ENCODE measurements at places on chromosomes 1 and 21.

DNA sequence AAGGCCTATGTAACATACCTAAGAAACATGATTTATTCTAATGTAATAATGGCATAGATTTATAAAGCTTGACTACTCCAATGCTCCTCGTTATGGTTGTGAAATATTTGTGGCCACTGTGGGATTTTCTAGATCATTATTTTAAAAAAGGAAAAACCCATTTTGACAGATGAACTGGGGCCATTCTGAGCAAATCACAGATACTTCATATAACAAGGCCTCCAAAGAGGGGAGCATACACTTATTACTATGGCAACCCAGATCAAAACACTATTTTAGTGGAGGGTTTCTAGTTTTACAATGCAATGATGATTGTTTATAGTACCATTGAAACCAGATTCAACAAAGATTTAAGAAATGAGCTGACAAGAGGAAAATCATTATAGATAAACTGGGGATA, 346.6 kb downstream of the ZNF326 start:
- DNase-seq = no peak

GRCh38 chr1:76330991-76331603, 256.6 kb downstream of the ST6GALNAC3 start:
- peak; percentile 42 for DNase-seq

DNA sequence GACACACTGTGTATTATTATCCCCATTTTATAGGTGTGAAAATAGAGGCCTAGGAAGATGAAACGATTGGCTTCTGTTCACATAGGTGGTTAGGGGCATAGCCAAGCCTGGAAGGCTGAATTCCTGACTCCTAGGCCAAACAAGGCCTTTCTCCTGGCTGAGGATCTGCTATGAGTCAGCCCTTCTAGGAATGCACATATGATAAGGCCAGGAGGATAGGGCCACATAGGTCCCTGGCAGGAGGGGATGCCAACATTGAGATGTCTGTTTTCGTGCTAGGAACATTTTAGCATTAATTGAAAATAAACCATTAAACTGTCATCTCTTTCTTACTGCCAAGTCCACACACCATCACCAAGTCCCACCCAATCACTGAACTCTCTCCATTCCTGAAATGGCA, 9.2 kb downstream of the CSMD2 start:
- no peak for DNase-seq

GRCh38 chr1:161324020-161324419, 9.8 kb downstream of the SDHC start:
- DNase-seq = no peak

- DNase-seq = peak; percentile 26
These were observed 112.5 kb upstream of the NBPF11 start for GRCh38 chr1:148264374-148265276.

- DNase-seq = no peak
These were observed 113.0 kb downstream of the OSBPL9 start for GRCh38 chr1:51729824-51730301.

- DNase-seq = no peak
These were observed 932 bp upstream of the FCRLA start for GRCh38 chr1:161706113-161706481.

GRCh38 chr1:192669174-192669573, 33.2 kb downstream of the RGS13 start:
- DNase-seq = no peak

- DNase-seq = no peak
These were observed 184.5 kb downstream of the RUNX1 start for GRCh38 chr21:34864370-34865149.

GRCh38 chr1:24263211-24263610, 55.9 kb upstream of the GRHL3 start:
- no peak for DNase-seq

DNA sequence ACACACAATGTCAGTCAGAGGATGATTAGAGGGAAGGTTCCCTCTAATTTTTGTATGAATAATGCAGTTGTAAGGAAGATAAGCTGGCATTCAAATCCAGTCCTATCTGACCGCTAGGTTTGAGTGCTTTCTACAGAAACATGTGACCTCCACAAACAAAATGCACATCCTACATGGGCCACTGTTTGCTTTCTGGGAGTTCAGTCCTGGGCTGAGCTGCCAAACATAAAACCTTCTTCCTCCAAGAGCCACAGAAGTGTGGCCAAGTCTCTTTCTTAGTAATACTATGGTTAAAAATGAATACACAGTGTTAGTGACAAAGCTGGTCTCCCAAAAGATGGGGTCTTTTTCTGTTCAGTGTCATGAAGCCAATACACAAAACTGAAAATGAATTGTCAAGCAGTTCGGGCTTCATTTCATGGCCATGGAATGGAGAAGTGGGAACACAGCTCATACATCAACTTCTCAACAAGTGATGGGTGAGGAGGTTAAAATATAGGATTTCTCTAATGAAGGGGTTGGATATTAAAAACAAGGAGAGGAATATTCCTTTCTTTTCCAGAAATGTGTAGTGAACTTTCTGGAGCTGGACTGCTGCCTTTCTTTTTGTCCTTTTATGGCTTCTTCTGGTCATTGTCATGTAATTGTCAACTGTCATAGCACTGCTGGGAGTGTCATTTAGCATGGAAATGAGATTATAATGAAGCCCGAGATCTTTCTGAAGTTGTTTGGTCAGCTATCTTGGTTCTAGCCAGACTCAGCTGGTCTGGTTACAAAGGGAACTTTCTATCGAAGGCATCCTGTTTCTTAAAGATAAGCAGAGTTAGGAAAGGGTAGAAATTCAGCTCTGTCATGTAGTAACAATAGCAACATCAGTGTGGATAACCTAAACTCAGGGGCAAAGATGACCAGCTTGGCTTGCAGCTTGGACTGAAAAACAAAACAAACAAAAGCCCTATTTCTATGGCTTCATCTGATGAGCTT, 135.1 kb downstream of the CHD1L start:
- no peak for DNase-seq

GRCh38 chr1:51750218-51750617, 128.3 kb downstream of the NRDC start:
- DNase-seq = no peak

GRCh38 chr1:59410457-59410856, 113.6 kb downstream of the FGGY start:
- DNase-seq = no peak

- DNase-seq = no peak
These were observed 22.9 kb upstream of the COL18A1 start for GRCh38 chr21:45381865-45382696.

DNA sequence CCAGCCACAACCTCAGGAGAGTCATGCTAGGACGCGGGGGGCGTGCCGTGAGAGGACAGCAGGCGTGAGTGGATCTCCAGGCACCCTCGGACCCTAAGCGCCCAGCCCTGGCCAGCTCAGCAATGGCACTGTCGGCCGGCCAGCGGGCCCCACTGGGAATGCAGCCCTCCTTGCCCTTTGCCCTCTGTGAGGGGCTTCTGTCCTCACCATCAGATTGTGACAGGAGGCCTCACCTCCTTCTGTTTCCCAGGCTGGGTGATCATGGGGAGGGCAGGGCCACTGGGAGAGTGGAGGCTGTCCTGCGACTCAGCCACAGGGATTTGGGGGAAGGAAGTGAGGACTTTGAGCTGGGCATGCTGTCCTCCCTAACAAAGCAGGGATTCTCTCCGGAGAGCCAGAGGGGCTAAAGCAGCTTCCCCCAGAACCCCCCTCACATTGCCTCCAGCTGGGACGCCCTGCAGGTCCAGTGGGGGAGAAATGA, 6.6 kb upstream of the LRRC3 start:
- no peak for DNase-seq

- no peak for DNase-seq
These were observed 6.9 kb upstream of the ATXN7L2 start for GRCh38 chr1:109476825-109477224.

- no peak for DNase-seq
These were observed 48.6 kb downstream of the CHD5 start for GRCh38 chr1:6131561-6131960.

DNA sequence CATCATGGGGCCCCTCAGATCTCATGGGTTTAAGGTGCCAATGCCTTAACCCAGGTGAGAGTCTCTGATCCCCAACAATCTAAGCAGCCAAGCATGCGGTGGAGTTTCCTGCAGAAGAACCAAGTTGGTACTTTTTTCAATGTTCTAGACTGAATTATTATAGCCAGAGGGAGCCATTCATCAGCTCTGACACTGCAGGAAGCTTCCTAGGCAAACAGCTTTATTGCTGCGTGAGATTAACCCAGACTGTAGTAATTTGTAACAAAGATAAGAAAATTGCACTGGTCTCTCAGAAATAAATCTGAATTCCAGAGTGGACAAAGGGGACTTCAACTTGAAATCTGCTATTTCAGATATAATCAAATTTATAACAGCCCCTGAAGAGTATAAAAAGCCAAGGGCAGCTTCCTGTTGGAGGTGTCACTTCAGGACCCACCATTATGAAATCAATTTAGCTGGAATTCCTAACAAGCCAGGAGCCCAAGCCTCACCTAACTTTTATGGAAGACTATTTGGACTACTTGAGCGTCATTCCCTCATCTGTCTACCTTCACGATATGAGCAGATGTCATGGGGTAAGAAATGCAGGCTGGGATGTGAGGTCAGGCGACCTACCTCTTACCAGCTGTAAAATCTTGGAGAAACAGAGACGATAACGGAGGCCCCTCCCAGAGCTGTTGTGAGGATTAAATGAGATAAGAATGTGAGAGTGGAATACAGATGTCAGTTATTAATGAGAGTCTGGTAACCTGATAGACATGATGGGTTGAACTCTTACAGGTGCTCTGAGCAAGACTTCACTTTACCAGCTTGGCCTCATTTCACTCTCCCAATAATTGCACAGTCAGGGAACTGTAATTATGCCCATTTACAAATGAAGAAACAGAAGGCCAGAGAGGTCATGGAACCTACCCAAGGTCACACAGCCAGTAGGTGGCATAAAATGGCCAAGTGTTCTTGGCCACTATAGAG, 135.1 kb downstream of the RRAGC start:
- no peak for DNase-seq

DNA sequence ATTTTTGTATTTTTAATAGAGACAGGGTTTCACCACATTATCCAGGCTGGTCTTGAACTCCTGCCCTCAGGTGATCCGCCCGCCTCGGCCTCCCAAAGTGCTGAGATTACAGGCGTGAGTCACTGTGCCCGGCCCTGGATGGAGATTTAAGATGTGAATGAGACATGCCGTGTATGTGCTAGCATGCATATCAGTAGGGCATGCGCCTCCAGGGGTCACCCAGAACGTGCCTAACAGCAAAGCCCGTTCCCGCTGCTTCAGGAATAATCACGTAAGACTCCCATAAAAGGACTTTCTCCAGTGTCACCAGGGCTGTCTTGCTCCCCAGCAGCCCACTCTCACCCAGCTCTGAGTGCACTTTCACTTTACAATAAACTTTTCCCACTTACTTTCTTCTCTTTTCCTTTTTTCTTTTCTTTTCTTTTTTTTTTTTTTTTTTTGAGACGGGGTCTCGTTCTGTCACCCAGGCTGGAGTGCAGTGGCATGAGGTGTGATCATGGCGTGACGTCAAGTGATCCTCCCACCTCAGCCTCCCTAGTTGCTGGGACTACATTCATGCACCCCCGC, 46.9 kb upstream of the DISP3 start:
- DNase-seq = no peak

- no peak for DNase-seq
These were observed 5.2 kb upstream of the RERE start for GRCh38 chr1:8822373-8823294.

DNA sequence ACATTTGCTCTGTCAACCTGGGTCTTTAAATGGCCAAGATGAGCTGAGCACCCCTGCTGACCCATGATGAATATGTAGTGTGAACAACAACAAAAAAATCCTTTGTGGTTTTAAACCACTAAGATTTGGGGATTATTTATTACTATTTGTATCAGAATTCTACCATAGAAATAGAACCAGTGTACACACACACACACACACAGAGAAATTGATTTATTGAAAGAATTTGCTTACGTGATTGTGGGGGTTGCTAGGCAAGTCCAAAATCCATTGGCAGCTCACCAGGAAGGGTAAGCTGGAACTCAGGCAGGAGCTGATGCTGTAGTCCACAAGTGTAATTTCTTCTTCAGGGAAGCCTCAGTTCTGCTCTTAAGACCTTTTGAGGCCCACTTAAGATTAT, 82.5 kb upstream of the MAP1LC3C start:
- DNase-seq = no peak

GRCh38 chr1:150362721-150363425, 1.1 kb upstream of the RPRD2 start:
- no peak for DNase-seq

DNA sequence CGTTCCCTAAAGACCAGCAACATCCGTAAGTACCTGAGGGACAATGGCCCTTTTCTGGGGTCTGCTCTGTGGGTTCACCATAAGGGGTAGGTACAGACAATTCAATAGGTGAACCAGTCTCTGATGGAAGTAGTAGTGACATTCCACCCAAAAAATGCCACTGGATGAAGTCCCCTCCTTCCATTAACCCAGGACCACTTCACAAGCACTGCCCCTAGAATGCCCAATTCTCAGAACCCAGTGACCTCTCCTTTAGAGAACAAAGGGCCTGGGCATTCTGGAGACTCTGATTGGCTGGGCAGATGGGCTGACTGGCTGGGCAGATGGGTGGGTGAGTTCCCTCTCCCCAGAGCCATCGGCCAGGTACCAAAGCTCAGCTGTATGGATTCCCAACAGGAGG, at the start of gene TEX38:
TSS of gene TEX38 (plus strand) at position 301 of the 400 bp plus-strand sequence. CDS start at position 382, 81 bp downstream.
- DNase-seq = no peak

- DNase-seq = no peak
These were observed 48.2 kb downstream of the TBX19 start for GRCh38 chr1:168328731-168329364.

DNA sequence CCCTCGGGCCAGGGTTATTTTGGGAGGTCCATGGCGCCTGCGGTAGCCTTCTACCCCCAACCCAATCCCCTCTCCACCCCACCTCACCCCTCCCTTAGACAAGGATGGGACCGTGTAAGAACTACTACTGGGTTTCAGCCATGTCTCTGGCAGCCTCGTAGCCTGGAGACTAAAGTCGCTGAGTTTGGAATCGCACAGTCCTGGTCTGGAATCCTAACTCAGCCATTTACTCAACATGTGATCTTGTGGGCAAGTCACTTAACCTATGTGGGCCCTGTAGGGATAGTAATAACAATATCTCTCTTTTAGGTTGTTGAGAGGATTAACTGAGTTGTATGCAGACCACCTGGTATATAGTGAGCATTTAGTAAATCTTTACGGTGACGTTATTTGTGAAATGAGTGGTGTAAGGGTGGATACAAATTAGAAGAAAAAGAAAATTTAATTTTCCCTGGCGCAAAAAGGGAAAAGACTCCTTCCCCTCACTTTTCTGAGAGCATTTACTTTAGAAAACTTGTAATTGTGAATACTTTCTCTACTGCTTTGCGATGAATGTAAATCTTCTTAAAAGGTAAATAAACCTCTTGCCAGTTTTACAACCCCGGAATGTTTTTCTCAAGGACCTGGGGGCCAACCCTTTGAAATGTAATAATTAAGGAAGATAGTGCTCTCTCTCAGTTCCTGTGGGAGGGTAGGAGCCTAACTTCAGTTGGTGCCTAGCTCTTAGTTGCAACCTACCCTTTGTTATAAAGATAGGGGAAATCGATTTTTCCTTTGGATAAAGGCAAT, 615 bp upstream of the MRPS15 start:
- no peak for DNase-seq

DNA sequence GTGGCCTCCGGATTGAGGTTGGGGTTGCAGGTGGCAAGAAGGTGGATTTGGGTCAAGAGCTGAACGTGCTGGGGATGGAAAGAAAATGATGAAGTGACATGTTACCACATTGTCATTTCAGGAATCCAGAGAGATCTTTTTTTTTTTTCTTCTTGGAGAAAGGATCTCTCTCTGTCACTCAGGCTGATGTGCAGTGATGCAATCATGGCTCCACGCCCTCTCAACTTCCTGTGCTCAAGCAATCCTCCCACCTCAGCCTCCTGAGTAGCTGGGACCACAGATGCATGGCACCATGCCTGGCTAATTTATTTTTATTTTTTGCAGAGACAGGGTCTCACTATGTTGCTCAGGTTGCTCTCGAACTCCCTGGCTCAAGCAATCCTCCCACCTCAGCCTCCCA, 80.6 kb downstream of the GON4L start:
- DNase-seq = no peak
